ENCODE measurements at places on chromosomes 7 and 10.

GRCh38 chr10:76082956-76083355 lies 651.5 kb downstream of the LRMDA start:
- DNase-seq, result no peak

- no peak for DNase-seq
Observed at GRCh38 chr10:77264107-77264506, 373.5 kb downstream of the KCNMA1 start.

DNA sequence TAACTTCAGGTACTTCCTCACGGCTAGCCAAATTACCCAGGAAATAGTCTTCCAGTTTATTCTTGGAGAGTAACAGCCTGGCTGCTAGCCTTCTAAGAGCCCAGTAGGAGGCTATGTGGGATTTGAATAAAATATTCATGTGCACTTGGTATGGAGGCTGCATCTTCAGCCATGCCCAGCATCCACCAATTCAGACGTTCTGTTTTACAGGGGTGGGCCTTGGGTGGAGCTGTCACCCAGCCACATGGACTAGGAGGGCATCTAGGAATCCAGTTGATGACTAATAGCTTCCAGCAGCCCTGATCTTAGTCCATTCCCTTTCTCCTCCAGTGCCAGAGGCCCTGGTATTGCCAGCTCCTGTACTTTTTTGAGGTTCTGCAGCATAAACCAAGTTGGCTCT lies 66.3 kb upstream of the ZRANB1 start:
- no peak for DNase-seq

- peak; percentile 99 for DNase-seq
Observed at GRCh38 chr7:151754142-151754590, 122.7 kb downstream of the PRKAG2 start.

DNA sequence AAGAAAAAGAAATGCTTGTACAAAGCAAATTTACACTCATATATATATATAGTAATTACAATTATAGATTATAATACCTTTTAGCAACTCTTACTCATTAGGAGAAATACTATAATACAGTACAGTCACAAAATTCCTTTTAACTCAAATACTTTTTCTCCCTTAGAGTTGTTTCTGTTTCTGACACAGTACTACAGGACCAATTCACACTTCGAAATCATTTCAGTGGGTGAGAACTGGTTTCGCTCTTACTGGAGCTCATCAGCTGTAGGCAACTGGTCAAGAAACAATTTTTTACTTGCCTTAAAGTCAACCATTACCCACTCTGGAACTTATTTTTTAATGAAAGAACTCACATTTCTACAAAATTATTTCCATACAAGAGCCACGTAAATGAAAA lies 6.0 kb downstream of the CCDC186 start:
- no peak for DNase-seq

- no peak for DNase-seq
Observed at GRCh38 chr7:2928256-2928612, 84.1 kb upstream of the GNA12 start.

DNA sequence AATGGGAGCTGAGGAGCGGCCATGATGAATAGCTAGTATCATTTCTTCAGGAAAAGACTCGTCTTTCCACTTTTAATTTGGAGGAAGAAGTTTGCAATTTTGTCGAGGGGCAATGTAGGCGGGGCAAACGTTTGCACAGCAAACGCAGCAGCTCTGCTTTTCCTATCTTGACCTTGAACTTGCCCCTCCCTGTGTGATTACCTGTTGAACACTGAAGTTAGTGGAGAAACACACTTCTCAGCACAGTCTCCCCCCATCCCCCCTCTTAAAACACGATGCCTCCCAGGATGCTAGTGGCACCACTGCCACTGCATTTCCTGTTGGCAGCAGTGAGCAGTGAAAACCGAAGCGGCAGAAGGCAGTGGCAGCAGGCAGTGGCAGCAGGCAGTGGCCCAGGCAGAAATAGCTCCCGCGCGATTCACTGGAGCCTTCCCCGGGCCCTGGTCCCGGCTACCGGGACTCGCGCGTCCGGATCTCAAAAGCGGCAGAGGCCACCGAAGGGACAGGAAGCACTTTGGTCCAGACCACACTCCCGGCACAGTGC lies at the start of gene EPDR1:
TSS of gene EPDR1 (plus strand) at position 336 of the 544 bp plus-strand sequence. CDS start 300 bp downstream, outside the sequence.
- DNase-seq, result no peak

GRCh38 chr10:94016727-94017714 lies 23.3 kb downstream of the PLCE1 start:
- no peak for DNase-seq

GRCh38 chr10:95877881-95878280 lies 29.9 kb upstream of the CC2D2B start:
- DNase-seq, result no peak

DNA sequence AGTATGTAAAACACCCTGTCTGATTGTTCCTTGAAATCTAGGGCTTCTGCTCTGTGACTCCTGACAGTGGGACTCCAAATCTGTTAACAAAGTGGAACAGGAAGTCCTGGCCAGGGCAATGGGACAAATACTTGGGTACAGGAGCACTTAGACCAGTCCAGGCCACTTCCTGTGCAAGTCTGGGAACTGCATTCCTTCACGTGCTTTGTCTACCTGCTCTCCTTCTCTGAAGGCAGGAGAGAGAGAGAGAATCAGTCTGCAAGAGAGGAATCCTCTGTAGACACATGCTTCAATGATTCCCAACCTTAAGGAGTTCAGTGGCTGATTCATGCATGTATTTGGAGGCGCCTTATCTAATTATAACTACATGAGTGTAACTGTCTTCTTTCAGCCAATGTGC lies 530.2 kb downstream of the GATA3 start:
- DNase-seq, result peak; percentile 48

DNA sequence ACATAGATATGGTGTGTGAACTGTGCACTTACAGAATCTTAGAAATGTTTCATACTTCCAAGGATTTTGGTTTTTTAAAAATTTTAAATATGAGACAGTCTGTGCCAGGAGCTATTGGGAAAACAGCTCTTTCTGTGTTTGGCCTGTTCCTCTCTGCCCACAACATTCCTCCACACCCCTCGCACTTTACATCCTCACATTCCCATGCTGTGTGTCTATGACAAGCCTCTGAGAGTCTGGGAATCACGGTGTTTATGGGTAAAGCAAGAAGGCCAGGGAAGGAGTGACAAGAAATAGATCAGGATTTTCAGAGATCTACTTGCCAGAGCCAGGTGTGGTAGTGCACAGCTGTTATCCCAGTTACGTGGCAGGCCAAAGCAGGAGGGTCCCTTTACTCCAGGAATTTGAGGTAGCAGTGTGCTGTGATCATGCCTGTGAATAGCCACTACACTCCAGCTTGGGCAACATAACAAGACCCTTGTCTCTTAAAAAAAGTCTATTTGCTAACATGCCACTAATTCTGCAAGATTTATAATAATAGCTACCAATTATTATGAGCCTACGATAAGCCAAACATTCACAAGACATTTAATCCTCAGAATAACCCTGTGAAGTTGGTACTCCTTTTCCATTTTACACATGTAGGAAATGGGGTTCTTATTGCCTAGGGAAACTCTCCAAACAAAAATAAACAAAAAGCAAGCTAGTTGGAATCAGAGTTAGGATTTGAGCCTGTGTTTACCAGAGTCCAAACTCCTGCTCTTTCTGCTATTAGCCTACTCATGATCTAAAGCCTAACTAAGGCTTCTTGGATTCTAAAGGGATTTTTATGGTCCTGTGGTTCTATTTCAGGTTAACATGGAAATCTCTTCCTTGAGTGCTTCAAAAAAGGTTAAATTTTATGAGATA lies 168.3 kb upstream of the SP8 start:
- DNase-seq, result no peak

GRCh38 chr7:1136841-1137516 lies 23.0 kb downstream of the ZFAND2A start:
- no peak for DNase-seq

GRCh38 chr7:52154382-52154781 lies 837.8 kb upstream of the COBL start:
- DNase-seq, result no peak

- DNase-seq, result no peak
Observed at GRCh38 chr10:84826704-84827103, 498.3 kb downstream of the CCSER2 start.

DNA sequence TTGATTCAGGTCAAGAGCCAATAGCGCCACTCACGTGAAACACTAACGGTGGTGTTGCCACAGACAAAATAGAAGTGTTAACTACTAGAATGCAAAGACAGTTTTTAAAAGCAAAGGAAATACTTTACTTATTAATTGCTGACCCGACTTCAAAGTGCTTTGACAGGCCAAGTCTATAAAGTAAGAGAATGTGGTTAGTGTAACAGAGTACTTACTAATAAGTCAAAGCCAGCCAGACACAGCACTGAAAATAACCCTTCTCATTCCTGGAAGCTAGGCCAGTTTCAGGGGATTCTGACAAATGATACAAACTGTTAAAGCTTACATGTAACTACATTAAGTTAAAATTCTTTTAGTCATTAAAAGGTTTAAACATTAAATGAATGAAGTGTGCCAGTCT lies 50.3 kb downstream of the ENO4 start:
- DNase-seq, result peak; percentile 77

DNA sequence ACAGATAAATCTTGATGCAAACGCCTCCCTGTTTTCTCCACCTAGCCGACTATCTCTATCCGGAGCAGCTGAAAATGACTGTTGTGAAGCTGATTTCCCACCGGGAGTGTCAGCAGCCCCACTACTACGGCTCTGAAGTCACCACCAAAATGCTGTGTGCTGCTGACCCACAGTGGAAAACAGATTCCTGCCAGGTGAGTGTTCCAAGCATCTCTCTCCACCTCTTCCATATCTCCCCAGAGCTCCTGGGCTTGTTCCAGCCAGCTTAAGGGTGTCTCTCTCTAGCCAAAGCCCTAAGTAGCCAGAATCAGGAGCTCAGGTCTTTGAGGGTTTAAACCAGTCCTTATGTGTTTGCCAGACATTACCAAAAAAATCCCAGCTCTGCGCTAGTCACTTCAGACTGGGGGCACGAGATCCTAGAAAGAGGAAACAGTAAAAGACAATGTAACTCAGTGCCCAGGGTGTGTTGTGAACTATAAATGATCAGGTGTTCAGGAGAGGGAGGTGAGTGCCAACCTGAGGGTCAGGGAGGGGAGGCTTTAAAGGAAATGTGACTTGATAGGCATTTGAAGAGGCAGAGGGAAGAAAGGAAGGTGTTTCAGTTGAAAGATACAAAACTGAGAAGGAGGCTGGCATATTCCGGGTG lies 4.4 kb downstream of the PLAU start:
- no peak for DNase-seq

- no peak for DNase-seq
Observed at GRCh38 chr10:71971311-71971731, 7.1 kb downstream of the CHST3 start.

GRCh38 chr10:87656431-87657072 lies 3.1 kb upstream of the PAPSS2 start:
- DNase-seq, result no peak

DNA sequence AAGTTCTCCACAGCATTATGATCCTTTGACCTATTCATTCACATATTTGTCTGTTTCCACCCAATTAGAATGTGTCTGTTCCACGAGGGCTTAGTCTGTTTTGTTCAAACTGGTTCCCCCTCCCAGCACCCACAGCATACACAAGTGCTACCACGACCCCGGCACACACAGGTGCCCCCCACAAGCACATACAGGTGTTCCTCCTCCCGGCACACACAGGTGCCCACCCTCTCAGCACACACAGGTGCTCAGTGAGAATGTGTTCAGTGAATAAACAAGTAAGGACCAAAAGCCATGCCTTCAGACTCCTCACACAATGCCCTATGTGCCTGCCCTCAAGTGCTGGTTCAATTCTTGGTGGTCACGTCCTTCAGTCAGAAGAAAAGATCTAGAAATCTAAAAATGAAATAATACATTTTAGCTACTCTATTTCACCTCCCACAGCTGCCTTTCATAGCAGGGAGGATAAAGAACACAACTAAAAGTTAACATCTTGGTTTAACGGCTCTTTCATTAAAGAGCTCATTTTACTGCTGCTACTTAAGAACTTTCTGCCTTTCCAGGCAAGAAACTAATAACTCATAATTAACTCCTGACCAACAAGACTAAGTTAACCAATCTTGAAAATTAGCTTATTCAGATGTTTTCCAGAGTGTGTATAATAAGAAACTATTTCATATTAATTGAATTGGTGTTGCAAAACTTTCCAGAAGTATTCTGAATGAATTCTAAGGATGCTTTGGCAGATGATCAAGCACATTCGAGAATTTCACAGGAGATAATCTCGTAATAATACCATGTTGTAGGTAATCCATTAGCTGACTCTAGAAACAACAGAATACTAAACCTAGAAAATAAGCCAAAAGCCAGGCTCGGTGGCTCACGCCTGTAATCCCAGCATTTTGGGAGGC lies 2.3 kb downstream of the DNMBP start:
- DNase-seq, result no peak

DNA sequence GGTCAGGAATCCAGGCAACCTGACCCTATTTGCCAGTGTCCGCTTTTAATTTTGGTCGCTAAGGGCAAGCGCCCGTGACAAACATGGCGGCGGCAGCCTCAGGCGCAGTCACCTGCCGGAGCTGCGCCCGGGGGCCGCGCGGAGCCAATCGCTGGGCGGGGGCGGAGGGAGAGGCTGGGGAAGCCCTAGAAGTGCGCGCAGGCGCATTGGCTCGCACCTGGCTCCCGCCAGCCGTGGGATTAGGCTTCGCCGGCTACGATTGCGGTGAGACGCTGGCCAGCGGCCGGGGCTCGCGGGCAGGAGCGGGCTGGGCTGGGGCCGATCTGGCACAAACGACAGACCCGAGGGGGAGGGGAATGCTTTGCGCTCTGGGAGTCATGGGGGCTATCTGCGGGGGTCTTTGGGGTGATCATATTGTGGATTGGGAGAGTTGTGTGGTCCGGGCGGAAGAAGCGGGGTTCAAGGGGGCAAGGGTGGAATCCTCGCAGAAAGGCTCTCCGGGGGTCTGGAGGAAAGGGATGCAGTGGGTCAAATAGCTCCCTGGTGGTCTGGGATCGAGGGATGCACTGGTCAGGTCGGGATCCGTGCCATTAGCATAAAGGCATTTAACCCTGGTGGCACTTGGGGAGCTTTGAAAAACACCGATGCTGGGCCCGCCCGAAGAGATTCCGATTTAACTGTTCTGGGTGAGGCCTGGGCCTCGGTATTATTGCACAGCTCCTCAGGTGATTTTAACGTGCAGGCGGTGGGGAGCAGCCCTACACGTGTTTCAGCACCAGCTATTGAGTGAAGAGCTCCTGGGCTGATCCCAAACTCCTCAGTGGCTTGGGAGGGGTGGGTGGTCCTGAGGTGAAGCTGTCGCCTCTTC lies 10.1 kb upstream of the C10orf95 start:
- no peak for DNase-seq

- no peak for DNase-seq
Observed at GRCh38 chr7:73615886-73616285, 8.4 kb downstream of the MLXIPL start.

DNA sequence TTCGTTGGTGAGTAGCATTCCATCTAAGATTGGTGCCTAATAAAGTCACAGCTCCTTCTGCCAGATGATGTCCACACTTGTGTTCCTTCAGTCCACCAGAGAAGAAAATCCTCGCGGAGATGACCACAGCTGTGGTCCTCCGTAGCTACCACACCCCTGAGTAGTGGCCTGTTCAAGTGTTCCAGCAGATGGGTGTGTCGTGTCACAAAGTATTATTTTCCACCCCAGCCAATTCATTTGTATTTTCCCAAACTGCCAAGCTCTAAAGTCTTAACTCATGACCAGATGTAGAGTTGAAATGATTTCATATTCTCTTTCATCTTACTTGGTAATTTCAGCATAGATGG lies 251.3 kb upstream of the TCF7L2 start:
- no peak for DNase-seq
